ENCODE measurements at places on chromosomes 16 and 17. TPM values are rescaled to one million over a fixed set of nuclear protein-coding genes. Genes with fewer than 3 reads are reported as not detected.
A peak's percentile ranks its signal among the peaks of the same experiment; 100 is the strongest.

TBC1D3C gene
- total RNA-seq = not detected

- no peak for DNase-seq
Measured at GRCh38 chr17:71553381-71553780, 567.4 kb upstream of the SOX9 start.

TMC8 gene
- total RNA-seq = 1.3 TPM

DNA sequence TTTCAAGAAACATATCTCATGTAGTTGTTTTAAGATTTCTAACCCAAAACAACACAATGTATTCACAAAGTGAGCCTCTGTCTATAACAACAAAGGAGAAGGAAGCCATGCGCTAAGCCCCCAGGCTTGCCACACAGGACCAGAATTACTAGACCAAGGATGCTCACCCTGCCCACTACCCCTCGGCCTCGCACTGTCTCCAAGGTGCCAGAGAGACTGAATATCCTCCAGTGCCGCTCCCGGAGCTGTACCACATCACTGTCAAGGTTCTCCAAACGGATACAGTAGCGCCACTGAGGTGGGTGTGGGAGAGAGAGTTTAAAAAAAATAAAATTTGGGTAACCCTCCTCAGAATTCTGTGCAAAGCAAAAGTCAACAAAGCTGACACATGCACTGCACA is 7.1 kb downstream of the POLDIP2 start:
- no peak for DNase-seq

- DNase-seq = no peak
Measured at GRCh38 chr17:9905902-9906301, 831 bp upstream of the RCVRN start.

DNA sequence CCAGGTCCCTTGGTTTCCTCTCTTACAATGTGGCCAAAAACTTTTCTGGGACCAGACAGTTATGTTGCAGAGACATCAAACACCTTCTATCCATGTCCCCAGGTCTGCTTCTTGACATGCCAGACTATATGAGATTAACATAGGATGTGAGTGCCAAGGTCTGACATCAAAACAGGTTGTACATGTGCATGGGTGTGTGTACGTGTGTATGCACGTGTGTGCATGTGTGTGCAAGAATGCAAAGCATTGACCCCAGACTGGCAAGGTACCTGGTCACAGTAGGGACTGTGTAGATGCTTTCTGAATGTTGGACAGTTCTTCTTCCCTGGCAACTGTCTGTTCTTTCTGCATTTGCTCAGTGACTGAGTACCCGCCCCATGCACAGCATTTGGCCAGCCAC is 85.6 kb downstream of the NDE1 start:
- DNase-seq = no peak

DNA sequence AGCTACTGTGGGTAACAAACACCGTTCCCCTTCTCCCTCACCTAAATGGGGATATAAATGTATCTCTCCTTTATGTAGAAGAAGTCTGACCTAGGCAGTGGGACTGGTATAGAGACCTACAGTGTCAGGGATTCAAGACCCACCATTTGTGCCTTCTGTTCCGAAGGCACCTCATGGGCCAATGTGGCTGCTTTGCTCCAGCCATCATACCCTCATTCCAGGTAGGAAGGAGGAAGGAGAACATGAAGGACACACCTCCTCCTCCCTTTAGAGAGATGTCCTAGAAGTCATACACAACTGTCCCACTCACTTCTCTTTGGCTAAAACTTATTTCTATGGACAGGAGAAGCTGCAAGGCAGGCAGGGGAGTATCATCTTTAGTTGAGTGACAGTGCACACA is 8.3 kb upstream of the CRISPLD2 start:
- DNase-seq = no peak

ITGAL gene
- total RNA-seq = 0.95 TPM

FOXO3B gene
- total RNA-seq = 15.0 TPM

- DNase-seq = no peak
Measured at GRCh38 chr17:74214484-74215341, 1.3 kb downstream of the TTYH2 start.

- DNase-seq = no peak
Measured at GRCh38 chr17:63150490-63150889, 184.5 kb downstream of the TANC2 start.

- DNase-seq = no peak
Measured at GRCh38 chr16:10931134-10931533, 11.1 kb downstream of the DEXI start.

- no peak for DNase-seq
Measured at GRCh38 chr17:4708436-4708835, 2.0 kb upstream of the ARRB2 start.

DNA sequence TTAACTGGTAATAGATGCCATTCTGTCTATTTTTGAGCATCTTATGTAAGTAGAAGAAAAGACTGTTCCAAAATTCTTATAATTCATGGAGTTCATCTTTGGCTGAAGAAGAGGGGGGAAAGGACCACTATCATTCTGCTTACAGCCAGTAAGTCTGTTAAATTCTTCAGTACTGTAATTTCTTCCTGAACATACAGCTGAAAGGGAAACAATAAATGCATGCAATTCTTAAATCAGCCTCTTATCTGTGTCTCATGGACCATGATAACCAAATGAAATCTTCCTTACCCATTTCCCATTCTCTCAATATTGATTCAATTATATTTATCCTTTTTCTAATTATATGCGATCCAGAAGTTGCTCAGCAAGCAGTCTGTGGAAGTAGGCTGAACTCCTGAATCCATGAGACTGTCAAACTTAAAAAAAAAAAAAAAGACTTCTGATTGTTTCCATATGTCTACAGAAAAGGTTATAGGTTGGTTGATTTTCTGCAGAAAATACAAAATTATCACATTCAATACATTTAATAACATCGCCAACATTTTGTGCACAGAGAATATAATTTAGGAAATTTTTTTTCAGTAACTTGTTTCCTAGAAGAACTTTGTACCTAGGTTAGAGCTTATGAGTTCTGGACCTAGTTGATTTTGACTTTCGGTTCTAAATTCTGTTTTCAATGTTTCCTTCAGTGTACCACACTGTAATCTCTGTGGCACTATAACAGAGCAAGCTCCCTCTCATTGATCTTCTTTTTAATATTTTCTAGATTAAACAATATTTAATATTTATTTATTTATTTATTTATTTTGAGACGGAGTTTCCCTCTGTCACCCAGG is 1.2 kb upstream of the ABCA9 start:
- DNase-seq = no peak

- no peak for DNase-seq
Measured at GRCh38 chr16:87076331-87076949, 240.8 kb downstream of the C16orf95 start.

DNA sequence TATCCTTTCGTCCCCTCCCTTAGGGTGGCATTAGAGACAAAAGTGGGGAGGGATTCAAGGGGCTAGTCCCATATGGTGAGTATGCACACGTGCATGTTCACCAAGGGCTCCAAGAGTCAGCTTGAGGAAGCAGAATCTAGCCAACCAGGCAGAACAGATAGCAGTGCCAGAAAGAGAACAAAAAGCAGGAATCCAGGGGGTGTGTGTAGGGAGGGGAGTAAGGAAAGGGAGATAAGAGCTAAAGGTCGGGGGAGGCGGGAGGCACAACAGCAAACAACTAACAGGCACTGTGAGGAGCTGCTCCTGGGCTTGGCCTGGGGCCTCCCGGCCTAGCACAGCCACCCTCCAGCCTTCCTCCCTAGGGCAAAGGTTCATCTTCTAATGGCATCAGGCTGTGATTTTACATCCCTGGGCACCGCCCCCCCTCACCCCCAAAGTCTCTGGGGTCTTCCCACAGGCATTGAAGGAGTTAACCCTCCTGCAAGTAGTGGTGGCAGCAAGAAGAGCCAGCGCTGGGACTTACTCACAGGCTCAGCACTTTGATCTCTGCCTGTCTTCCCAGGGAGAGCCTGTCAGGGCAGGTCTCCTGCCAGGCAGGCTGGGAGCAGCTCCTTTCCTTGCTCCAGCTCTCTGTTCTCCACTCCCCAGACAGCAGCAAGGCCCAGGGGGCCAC is 12.4 kb upstream of the SUPT4H1 start:
- no peak for DNase-seq

DNA sequence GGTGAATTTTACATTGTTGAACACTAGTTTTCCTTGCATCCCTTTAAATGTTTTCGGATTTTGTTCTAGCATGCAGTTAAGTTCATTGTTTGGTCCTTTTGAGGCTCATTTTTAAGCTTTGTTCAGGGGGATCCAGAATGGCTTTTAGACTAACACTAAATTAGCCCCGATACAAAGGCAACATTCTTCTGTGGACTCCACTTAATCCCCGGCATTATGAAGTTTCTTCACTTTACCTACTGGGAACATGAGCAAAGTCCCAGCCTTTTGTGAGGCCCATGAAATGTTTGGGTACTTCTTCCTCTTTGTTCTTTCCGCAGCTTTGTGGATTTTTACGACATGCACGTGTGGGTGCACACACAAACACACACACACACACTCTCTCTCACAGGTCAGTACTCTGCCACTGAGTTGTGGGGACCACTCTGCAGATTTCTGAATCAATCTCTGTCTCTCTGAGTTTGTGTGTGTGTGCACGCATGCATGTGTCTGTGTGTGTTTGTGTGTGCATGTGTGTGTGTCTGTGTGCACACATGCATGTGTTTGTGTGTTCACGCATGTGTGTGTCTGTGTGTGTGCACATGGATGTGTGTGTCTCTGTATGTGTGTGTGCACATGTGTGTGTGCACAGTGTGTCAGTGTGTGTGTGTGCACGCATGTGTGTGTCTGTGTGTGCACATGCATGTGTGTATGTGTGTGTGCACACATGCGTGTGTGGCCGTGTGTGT is 240.4 kb upstream of the TNRC6C start:
- no peak for DNase-seq

NPIPA2 gene
- 0.34 TPM for total RNA-seq

KRT12 gene
- not detected for total RNA-seq

DNA sequence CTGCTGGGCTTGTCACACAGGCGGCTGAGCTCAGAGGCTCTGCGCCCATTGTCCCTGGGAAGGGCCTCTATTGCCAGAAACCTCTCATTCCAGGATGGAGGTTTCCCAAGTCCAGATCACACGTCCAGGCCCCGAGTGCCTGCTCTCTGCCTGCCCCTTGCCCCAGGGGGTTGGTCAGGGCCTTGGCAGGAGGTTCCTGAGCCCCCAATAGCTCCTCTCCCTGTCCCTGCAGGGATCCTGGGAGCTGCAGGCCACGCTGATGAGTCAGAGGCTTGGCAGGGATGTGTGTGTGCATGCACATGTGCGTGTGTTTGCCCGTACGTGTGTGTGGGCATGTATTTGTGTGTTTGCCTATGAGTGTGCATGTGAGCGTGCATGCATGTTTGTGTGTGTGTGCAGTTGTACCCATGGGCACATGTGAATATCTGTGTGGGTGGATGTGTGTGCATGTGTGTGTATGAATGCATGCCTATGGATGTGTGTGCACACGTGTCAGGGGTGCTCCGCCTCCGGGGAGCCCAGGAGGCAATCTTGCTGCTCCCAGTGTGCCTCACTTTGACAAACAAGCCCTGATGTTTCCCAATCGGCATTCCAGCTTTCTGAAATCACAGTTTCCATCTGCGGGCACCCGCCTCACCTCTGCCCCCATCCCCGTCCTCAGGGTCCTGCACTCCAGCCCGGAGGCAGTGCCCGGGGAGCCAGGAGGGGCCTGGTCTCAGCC is 98.4 kb upstream of the GSE1 start:
- peak; percentile 79 for DNase-seq

DNA sequence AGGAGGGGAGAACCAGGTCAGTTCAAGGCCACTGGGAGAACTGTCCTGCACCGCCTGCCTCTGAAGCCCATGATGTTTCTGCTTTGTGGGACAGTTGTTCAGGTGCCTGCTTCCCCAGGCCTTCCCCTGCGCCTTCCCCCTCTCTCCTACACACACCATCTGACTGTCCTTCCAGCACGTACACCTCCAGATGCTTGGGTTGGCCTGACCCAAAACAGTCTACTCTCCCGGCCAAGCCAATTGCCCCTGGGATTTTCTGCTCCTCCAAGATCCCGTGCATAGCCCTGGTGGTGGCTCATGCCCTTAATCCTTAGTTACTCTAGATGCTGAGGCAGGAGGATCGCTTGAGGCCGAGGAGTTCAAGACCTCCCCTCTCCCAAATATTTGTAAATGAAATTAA is 684 bp upstream of the RSAD1 start:
- no peak for DNase-seq

GRCh38 chr16:31092330-31092729 is 2.3 kb downstream of the VKORC1 start:
- no peak for DNase-seq

- DNase-seq = no peak
Measured at GRCh38 chr17:3033248-3033640, 30.2 kb downstream of the OR1D5 start.

DNA sequence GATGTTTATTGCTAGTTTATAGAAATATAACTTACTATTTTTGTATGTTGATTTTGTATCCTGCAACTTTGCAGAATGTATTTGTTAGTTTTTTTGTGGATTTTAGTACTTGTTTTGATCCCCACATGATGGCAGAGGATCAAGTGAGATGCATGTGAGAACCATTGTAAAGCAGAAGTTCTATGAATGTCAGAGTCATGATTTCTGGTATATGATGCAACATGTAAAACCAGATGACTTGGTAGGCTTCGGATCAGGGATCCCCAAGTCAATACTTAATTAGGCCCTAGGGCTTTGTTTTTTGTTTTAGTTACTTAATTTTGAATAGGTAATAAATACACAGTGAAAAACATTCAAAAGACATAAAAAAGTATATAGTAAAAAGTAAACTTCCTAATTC is 45.8 kb downstream of the ESRP2 start:
- DNase-seq = no peak

TAT gene
- total RNA-seq = 0.20 TPM

TBC1D3B gene
- total RNA-seq = 5.2 TPM

Measured in ovary (tissue), 10 donors.